ENCODE measurements at places on chromosomes 16 and 17.

GRCh38 chr17:27896701-27897100 is 3.5 kb upstream of the LYRM9 start:
- DNase-seq: no peak

- DNase-seq: no peak
These were observed 46.0 kb upstream of the ADAMTS18 start for GRCh38 chr16:77480681-77481315.

- no peak for DNase-seq
These were observed 92.5 kb upstream of the HAS3 start for GRCh38 chr16:69012906-69013305.

DNA sequence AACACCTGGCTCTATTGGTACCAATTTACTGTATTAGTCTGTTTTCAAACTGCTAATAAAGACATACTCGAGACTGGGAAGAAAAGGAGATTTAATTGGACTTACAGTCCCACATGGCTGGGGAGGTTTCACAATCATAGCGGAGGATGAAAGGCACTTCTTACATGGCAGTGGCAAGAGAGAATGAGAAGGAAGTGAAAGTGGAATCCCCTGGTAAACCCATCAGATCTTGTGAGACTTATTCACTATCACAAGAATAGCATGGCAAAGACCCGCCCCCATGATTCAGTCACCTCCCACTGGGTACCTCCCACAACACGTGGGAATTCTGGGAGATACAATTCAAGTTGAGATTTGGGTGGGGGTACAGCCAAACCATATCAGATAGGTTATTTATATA is 22.6 kb upstream of the GOSR1 start:
- DNase-seq: no peak

DNA sequence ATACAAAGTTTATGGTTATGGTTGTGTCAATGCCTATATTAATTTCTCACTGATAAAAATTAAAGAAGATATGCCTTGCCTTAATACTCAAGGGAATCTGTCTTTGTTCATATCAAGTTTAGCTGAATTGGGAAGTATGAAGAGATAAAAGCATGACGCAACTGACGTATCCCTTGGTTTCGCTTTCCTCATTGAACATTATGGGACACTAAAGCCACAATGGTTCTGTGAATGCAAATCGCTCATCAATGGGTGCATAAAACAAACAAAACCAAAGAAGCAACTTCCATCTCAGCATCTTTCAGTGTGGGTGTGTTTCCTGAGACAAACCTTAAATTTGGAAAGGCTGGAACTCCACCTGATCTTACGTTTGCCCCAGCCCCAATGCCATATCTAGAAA is 108.2 kb downstream of the NPIPB5 start:
- DNase-seq: no peak

- DNase-seq: no peak
These were observed 41.3 kb upstream of the NLK start for GRCh38 chr17:28001149-28001548.

GRCh38 chr17:65558683-65559460 is 2.6 kb downstream of the AXIN2 start:
- DNase-seq: no peak

- no peak for DNase-seq
These were observed 706.5 kb downstream of the KCNJ2 start for GRCh38 chr17:70875729-70876310.

DNA sequence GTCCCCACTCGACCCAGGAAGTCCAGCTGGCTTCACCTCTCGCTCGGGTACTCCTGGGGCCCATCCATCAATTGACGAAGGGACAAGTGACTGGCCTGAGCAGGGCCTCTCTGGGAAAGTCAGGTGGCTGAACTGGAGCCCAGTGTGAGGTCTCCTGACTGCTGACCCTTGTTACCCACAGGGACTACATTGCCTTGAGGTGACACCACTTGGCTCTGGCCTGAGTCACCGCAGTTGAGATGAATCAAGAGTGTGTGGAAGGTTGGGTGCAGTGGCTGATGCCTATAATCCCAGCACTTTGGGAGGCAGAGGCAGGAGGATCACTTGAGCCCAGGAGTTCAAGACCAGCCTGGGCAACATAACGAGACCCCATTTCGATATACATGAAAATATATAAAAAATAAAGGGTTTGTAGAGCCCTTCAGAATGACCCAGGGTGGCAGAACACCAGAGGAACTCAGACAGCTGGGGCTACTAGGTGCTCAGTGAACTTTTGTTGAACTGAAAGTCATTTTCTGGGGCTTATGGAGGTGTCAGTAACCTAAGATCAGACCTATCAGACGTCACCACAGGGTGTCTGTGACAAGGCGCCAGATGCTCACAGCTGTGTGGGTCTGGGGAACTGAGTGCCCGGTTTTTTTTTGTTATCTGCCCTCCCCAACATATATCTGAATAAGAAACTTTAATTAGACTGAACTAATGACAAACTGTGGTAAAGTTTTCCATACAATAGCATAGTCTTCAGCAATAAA is 14.8 kb upstream of the ZFP90 start:
- DNase-seq: no peak

- no peak for DNase-seq
These were observed 62.1 kb upstream of the NOL11 start for GRCh38 chr17:67655478-67656148.
